ENCODE measurements at places on chromosomes 7 and 10.

DNA sequence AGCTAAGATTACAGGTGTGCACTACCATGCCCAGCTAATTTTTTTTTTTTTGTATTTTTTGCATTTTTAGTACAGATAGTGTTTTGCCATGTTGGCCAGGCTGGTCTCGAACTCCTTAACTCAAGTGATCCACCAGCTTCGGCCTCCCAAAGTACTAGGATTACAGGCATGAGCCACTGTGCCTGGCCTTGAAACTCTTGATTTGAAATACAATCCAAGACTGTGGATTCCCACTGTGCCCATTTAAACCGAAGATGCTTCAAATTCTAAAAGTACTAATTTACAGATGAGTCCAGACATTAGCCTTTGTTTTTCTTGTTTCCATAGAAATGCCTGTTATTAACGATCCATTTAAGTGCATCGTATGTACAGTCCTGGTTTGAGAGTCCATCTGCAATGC, 130.9 kb downstream of the CACNA2D1 start:
- no peak for DNase-seq

DNA sequence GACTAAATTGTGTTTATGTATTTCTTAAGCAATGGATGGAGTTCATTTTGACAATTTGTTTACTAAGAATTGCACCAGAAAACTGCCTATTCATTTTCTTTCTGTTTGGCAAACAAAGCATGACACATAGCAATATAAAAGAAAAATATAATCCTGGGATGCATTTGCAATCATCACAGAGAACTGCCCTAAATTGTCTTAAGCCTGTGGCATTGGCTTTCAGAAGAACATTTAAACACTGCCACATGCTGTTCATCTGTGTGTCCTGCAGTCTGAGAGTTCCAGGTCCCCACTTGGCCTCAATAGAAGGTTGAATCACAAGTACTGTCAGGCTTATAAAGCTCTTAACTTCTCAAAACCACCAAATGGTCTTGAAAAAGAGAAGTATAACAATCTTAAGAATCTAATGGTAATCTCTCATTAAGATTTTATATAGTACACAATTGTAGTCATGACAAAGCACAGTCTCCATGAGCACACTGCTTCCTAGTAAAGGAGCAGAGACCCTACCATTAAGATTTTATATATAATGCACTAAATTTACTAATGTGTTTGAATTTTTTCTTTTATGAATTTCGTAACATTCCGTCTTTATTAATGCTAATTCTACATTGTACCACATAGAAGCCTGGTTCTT, 29.9 kb downstream of the RNLS start:
- DNase-seq: peak; percentile 62

GRCh38 chr10:127934383-127934782, 27.5 kb downstream of the PTPRE start:
- no peak for DNase-seq

DNA sequence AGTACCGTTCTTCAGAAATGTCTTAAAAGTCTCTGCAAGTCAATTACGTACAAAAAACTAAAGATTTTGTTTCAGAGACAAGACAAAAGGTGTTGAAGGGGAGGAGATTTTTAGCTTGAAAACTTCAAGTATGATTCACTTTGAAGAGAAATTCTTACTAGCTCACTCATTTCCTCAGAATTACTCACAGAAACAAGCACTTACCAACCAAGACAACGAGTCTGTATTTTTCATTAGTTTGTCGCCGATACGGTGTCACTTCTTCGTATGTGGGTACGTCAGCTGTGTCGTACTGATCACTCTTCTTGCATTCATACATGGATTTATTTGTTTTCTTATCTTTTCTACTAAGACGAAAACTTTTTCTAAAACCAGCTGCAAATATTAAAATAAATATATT, 90.6 kb upstream of the ODAD2 start:
- peak; percentile 2 for DNase-seq

GRCh38 chr10:5453749-5454489, 41.6 kb downstream of the NET1 start:
- DNase-seq: no peak

- no peak for DNase-seq
These were observed 714.8 kb downstream of the CCSER2 start for GRCh38 chr10:85043207-85043606.

GRCh38 chr10:112826018-112826697, 123.9 kb upstream of the TCF7L2 start:
- no peak for DNase-seq

GRCh38 chr7:1192171-1192676, 32.2 kb upstream of the ZFAND2A start:
- peak; percentile 76 for DNase-seq

GRCh38 chr7:44119829-44120380, 3.4 kb downstream of the POLD2 start:
- no peak for DNase-seq

GRCh38 chr7:1318051-1318450, 85.4 kb downstream of the UNCX start:
- DNase-seq: no peak

DNA sequence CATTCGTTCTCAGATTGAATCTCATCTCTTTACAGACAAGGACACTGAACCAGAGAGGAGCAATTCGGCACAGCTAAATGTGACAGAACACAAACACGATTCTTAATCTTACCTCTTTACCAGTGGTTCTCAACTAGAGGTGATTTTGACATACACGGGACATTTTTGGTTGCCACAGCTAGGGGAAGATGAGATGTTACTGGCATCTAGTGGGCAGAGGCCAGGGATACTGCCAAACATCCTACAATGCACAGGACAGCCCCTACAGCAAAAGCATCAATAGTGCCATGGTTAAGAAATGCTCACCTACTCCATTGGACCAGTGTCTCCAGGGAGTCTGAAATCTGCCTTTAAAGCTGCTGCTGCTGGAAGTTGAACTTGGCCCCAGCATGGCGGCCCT, 27.3 kb downstream of the PDE1C start:
- no peak for DNase-seq

- DNase-seq: no peak
These were observed 4.1 kb downstream of the IFIT2 start for GRCh38 chr10:89305766-89306433.

GRCh38 chr7:155338632-155339320, 41.1 kb downstream of the INSIG1 start:
- no peak for DNase-seq

DNA sequence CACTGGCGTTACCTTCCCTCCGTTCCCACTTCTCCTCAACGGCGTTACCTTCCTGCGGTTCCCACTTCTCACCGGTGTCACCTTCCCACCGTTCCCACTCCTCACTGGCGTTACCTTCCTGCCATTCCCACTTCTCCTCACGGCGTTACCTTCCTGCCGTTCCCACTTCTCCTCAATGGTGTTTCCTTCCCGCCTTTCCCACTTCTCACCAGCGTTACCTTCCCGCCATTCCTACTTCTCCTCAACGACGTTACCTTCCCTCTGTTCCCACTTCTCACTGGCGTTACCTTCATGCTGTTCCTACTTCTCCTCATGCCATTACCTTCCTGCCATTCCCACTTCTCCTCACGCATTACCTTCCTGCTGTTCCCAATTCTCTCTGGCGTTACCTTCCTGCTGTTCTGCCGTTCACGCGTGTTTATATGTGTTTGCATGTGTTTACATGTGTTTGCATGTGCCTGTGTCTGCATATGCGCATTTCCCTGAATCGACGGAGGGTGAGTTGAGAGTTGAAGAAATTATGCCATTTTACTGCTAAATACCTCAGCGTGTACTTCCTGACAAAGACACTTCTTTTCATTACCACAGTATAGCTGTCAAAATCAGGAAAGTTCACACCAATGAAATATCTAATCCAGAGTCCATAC, 23.2 kb upstream of the CFAP46 start:
- DNase-seq: no peak

DNA sequence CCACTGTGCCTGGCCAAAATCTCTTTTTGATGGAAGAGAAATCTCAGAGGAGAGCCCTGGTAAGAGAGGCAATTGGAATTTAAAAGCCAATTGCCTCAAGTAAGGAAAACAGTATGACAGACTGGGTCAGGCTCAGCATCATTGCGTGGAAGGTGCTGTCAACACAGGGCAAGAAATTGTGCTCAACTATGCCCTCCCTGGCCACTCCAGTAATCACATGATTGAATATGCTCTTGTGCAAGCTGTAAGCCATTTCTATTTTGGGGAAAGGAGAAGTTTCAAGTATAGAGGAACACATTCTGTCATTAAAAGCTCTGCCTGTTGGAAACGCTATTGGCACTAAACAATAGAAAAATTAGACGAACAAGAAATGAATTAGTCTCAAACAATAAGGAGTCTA, 1127.7 kb downstream of the REEP3 start:
- DNase-seq: no peak

DNA sequence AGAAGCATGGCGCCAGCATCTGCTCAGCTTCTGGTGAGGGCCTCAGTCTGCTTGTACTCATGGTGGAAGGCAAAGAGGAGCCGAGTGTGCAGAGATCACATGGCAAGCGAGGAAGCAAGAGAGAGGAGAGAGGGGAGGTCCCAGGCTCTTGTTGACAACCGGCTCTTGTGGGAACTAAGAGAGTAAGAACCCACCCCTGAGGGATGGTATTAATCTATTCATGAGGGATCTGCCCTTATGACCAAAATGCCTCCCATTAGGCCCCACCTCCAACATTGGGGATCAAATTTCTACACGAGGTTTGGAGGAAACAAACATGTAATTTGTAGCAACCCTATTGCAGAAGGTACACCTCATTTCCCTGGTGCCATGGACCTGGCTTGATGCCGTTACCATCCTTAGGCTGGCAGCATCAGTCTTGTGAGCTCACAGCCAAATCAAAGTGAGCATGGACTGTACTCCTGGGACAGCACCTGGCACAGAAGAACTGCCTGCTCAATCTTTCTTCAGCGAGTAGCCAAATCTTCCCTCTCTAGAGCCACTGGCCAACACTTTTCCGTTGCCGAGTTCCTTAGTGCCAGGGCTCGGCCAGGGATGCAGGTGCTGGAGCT, 6.5 kb downstream of the BTBD16 start:
- no peak for DNase-seq

DNA sequence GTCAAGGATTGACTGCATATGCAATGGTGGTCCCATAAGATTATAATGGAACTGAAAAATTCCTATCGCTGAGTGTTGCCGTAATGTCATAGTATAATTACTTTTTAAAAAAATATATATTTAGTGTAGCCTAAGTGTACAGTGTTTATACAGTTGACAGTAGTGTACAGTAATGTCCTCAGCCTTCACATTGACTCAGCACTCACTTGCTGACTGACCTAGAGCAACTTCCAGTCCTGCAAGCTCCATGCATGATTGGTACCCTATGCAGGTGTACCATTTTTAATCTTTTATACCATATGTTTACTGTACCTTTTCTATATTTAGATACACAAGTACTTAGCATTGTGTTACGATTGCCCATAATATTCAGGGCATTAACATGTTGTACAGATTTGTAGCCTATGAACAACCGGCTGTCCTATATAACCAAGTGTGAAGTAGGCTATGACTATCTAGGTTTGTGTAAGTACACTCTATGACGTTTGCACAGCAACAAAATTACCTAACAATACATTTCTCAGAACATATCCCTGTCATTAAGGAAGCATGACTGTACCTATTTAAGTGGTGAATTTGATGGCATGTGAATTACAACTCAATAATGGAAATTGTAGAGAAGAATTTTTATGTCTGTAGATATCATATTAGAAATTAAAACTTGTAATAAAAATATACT, 40.9 kb downstream of the CCNY start:
- peak; percentile 20 for DNase-seq

- no peak for DNase-seq
These were observed 54.5 kb downstream of the CCNY start for GRCh38 chr10:35390843-35391152.

GRCh38 chr7:47443049-47443448, 138.9 kb downstream of the TNS3 start:
- no peak for DNase-seq

- no peak for DNase-seq
These were observed 43.3 kb upstream of the CYTH3 start for GRCh38 chr7:6315746-6316145.

GRCh38 chr7:51141451-51142003, 175.1 kb downstream of the COBL start:
- peak; percentile 64 for DNase-seq

- no peak for DNase-seq
These were observed 14.7 kb downstream of the CALCR start for GRCh38 chr7:93559639-93560491.

GRCh38 chr7:1649751-1650326, 20.2 kb upstream of the ELFN1 start:
- DNase-seq: no peak

- no peak for DNase-seq
These were observed 22.0 kb upstream of the ELFN1 start for GRCh38 chr7:1647961-1648672.

DNA sequence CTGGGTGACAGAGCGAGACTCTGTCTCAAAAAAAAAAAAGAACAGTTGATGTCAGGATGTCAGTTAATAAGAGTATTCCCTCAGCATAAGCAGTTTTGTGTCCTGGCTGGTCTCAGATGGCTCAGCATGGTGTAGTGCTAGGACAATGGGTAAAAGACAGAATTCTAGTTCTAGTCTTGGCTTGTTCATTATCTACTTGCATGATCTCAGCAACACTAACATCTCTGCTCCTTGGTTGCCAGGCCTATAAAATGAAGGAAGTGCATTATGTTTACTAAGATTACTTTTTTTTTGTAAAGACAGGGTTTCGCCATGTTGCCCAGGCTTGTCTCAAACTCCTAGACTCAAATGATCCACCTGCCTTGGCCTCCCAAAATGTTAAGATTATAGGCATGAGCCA, 84.3 kb upstream of the SP8 start:
- no peak for DNase-seq

- DNase-seq: peak; percentile 14
These were observed 431.2 kb upstream of the IGFBP3 start for GRCh38 chr7:46352004-46352954.

DNA sequence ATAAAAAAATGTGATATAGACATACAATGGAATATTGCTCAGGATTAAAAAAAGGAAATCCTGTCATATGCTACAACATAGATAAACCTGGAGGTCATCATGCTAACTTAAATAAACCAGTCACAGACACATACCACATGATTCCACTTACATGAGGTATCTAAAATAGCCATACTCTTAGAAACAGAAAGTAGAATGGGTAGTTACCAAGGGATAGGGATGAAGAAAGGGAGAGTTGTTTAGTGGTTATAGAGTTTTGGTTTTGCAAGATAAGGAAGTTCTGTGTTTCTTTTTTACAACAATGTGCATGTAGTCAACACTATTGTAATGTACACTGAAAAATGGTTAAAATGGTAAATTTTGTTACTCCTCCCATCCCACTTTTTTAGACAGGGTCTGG, 30.5 kb downstream of the BICC1 start:
- no peak for DNase-seq

GRCh38 chr7:145481985-145482384, 634.6 kb upstream of the CNTNAP2 start:
- DNase-seq: no peak

GRCh38 chr10:405648-406047, 270.4 kb downstream of the ZMYND11 start:
- DNase-seq: no peak

GRCh38 chr7:127943541-127944521, 87.4 kb downstream of the LRRC4 start:
- no peak for DNase-seq

- no peak for DNase-seq
These were observed 29.3 kb upstream of the C10orf53 start for GRCh38 chr10:49649936-49650723.

GRCh38 chr7:157272351-157273207, 64.2 kb upstream of the DNAJB6 start:
- DNase-seq: no peak

- no peak for DNase-seq
These were observed 568.4 kb downstream of the TCERG1L start for GRCh38 chr10:130742941-130743675.
